ENCODE measurements at places on chromosomes 12 and 14. TPM values are rescaled to one million over a fixed set of nuclear protein-coding genes. Genes with fewer than 3 reads are reported as not detected.

The TAMALIN gene
- total RNA-seq = 2.4 TPM

The PRKD1 gene
- 17.1 TPM for total RNA-seq

- no peak for DNase-seq
Measured at GRCh38 chr12:89187507-89187906, 164.8 kb downstream of the DUSP6 start.

- peak; percentile 56 for DNase-seq
Measured at GRCh38 chr14:88323086-88323522, at the start of gene KCNK10. Gene KCNK10, minus strand, starts transcription at chr14:88323269. Its CDS starts 471 bp downstream, at chr14:88322798.

DNA sequence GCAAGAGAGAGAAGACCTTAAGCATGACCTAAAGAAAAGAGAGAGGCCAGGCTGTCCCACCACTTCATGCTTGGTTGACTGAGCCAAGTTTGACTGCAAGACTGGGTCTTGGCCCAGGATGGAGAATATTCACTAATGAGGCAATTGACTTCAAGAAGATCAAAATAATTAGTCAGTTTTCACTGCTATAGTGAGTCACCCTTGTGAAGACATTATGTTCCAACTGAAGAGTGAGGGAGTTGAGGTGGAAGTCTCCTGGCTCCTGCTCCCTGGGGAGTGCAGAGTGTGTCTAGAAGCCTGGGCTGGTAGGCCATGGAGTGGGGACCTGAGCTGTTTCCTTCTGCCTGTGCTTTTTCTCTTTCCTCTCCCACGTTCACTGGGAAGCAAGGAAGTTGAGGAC is 117.6 kb downstream of the CACNA1C start:
- no peak for DNase-seq

DNA sequence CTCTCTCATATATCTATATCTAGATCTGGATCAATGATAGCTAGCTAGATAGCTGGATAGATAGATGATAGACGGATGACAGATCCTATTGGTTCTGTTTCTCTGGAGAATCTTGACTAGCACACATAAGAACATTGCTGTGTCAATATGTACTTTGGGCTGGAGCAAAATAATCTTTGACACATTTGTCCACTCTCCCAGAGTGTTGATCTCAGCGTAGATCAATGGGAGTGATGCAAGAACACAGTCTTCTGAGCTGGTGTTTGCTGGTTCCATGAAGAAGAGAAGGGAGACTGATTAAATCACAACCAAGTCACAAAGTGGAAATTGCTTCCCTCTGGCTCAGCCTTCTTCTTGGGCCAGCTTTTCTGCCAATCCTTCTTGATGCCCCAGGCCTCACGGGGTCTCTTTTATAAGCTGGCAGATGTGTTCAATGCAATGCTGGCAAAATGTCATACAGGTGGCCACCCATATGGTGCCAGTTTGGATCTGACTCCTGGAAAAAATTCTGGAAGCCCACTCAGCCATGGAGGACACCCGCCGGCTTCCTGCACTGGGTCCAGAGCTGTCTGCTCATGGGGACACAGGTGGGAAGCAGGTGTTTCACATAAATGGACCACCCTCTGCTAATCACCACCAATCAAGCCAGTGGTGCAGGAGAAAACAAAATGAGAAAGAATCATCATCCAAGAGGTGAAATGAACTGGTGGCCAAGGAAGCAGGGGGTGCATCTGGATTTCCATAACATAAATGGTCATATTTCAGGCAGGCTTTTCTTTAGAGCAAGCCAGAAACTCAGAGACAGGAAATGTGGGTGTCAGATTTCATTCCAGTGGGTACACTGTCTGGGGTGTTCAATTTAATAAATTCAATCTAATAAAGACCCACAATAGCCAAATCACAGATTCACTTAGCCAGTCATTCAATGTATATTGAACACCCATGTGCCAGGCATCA is 310.3 kb downstream of the DPF3 start:
- DNase-seq = no peak

Data from frontal cortex (tissue), 4 donors.